ENCODE measurements at places on chromosomes 2 and 18. TPM values are rescaled to one million over a fixed set of nuclear protein-coding genes. Genes with fewer than 3 reads are reported as not detected.

GRCh38 chr2:88826399-88826798 lies 134.9 kb downstream of the RPIA start:
- DNase-seq: no peak

CRYBA2 gene
- polyA plus RNA-seq: not detected

- no peak for DNase-seq
Observed at GRCh38 chr2:157441072-157441454, 2.8 kb downstream of the CYTIP start.

NCKAP5 gene
- 5.5 TPM for polyA plus RNA-seq

DNA sequence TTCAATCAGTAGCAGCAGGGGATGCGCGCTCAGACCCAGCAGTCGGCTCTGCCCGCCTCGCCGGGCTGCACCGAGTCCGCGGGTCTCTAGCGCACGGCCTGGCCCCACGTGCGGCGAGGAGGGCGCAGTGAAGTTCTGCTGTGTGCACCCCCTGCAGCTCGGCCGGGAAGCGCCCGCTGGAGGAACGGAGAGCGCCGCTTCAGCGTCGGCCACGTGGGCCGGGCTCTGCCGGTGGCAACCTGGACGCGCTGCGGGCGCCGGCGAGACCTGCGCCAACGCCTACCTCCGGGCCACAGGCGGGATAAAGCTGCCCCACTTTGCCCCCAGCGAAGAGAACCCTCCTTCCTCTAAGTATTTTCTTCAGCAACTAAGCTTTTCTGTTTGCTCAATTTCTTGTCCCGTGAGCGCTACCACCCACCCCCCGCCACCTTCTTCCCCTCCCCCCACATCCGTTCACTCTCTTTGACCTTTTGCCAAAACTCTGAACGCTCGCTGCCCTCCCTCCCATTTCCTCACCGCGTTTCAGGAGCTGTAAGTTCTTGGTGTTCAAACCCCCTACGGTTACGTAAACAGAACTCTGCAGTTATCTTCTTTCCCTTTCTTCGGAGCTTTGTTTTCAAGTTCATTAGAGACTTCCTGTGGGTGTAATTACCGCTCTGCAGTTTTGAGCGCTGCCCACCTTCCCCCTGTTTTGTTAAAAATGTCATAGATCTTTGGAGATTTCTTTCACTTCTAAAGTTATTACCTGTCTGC lies 42.6 kb upstream of the EDAR start:
- DNase-seq: peak; percentile 45

DNA sequence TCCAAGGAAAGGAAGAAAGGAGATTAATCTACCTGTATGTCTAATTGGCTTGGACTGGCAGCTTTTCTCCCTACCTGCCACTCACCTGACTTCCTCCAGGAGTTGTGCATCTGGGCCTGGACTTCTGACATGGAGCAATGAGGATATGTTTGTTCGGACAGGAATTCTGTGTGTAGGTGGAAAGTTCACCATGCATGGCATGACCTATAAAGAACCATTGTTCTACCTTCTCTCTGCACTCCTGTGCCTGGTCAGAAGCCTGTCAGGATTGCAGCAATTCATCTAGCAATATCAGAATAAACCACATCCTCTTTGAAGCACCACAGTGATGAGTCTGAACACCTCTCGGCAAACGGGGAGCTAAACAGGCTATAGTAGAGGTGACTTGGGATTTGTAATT lies 20.8 kb downstream of the CCDC85A start:
- no peak for DNase-seq

FAM228B gene
- 4.7 TPM for polyA plus RNA-seq

CNGA3 gene
- not detected for polyA plus RNA-seq

DNA sequence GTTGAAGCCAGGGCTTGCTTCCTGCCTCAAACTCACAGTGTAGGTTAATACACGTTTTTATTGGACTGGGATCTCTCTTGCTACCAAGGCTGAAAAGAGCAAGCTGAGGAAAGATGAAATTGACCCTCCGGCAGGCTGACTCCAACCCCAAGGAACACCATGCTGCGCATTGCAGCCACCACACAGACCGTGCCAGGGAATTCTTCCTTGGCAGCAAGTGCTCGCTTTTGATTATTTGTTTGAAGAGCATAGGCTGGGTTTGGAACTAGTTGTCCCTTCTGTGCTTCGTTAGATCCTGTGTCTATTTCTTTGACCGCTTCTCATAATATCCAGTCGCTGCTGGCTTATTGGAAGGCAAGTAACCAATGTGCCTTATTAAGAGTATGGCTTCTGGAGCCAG lies 34.4 kb upstream of the DARS1 start:
- DNase-seq: no peak

HADHB gene
- polyA plus RNA-seq: 437 TPM

MOGAT1 gene
- 0.51 TPM for polyA plus RNA-seq

SIX3 gene
- polyA plus RNA-seq: not detected

RGPD8 gene
- polyA plus RNA-seq: 1.2 TPM

RGPD5 gene
- polyA plus RNA-seq: 2.2 TPM

ERLEC1 gene
- 34.6 TPM for polyA plus RNA-seq

DNA sequence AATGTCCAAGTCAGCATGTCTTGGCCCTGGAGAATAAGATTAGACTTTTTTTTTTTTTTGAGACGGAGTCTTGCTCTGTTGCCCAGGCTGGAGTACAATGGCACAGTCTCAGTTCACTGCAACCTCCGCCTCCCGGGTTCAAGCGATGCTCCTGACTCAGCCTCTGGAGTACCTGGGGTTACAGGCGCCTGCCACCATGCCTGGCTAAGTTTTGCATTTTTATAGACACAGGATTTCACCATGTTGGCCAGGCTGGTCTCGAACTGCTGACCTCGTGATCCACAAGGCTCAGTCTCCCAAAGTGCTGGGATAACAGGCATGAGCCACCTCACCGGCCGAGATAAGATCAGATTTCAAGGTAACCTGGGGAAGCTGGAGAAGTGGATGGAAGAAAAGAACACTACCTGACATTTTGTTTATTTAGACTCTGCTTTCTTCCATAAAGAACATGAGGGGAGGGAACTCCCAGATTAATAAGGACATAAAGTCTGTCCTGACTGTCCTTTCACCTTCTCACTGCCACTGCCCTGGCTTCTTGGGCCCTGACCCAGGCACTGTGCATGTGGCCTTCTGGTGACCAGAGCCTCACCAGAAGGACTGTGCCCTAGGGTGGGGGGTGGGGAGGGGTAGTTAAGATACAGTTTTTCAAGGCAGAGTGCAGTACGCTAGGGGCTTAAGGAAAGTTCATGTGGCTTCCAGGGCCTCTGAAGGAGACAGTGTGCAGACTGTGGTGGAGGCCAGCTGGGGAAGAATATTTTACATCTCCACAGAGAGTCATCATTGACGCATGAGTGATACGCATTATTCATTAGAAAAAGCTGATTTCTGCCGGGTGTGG lies 4.8 kb upstream of the IMPA2 start:
- no peak for DNase-seq

DNA sequence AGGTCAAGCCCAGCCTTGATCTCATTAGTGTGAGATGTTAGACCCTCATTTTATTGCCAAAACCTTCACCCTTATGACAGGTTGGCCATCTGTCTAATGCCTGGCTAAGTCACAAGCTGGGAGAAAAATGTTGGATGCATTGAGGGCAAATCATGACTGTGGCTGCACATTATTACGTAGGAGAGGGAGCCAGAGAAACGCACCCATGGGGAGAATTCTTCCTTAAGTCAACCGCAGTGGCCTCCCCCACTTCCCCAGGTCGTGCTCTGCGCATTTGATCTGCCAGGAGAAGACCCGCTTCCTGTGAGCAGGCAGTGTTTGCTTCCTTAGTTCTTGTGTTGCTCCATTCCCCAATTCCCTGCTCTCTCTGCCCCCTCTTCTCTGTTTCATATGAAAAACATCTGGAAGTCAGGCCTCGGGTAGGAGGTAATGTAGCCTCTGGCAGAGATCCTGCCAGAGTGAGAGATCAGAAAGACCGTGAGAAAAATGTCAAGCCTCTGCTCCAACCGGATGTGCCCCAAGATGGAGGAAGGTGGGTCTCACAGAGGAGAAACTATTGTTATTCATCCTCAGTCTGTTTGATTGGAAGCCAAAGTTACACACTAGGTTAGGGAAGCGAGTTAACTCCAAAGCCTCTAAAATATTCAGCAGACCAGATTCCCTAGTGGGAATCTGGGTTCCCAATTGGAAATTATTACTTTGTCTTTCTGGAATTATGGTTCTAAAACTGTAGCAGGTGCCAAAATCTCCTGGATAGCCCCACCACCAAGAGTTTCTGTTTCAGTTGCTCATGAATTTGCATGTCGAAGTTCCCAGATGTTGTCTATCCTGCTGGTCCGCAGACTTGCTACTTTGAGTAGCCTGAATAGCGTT lies 144.3 kb upstream of the PELI1 start:
- peak; percentile 50 for DNase-seq

DNA sequence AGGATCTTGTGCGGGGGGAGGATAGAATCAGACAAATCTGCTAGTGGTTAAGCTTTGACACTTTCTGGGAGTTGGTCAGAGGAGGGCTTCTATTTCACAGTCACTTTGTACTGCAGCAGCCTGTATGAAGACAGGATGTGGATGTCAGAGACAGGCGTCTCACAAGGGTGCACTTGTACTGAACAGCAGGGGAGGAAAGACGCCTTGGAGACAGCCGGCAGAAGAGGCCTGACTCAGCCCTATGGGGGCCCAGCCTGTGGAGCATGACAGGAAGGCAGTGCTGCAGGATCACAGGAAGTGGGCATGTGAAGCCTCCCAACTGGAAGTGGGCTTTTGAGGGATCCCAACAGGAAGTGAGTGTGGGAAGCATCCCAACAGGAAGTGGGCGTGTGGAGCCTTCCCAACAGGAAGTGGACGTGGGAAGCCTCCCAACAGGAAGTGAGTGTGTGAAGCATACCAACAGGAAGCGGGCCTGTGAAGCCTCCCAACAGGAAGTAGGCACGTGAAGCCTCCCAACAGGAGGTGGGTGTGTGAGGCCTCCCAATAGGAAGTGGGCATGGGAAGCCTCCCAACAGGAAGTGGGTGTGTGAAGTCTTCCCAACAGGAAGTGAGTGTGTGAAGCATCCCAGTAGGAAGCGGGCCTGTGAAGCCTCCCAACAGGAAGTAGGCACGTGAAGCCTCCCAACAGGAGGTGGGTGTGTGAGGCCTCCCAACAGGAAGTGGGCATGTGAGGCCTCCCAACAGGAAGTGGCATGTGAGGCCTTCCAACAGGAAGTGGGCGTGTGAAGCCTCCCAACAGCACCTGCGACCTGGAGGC lies 212.3 kb downstream of the SNTG2 start:
- no peak for DNase-seq

GRCh38 chr18:27954226-27954625 lies 222.7 kb downstream of the CDH2 start:
- DNase-seq: no peak

- DNase-seq: no peak
Observed at GRCh38 chr18:44802508-44802907, 121.8 kb downstream of the SETBP1 start.

RIT2 gene
- polyA plus RNA-seq: not detected

DNA sequence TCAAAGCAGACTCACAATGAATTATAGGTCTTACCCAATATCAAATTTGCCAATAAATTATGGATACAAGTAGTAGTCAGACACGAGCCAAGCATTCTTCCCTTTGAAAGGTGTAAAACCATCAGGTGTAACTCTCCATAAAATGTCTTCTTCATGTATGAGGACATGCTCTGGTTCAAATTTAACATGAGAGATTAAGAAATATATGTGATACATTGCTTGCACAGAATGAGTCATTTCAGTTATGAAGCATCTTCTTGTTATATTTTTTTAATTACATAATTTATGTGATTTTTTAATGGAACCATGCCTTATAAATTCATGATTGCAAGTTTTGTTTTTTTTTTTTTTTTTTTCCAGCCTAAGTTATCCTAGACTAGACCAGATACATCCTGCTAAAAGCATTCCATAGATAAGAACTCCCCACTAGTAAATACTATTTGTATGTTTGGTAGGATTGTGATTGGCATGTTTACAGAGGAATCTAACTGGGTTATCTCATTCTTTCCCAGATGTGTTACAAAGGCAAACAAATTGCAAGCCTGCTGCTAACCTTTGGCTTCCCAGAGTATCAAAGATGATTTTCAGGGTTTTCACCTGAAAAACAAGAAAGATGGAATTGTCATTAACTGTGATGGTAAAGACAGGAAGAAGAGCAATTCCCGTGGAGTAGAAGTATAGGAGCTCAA lies 621.9 kb downstream of the XIRP2 start:
- DNase-seq: no peak

RAB27B gene
- 0.03 TPM for polyA plus RNA-seq

GRCh38 chr2:95353613-95354468 lies 48.7 kb upstream of the FAHD2A start:
- no peak for DNase-seq

IL1RL1 gene
- 44.9 TPM for polyA plus RNA-seq

SGPP2 gene
- 1.3 TPM for polyA plus RNA-seq

- no peak for DNase-seq
Observed at GRCh38 chr2:191691898-191692297, 14.0 kb downstream of the NABP1 start.

- peak; percentile 5 for DNase-seq
Observed at GRCh38 chr18:65751155-65752085, 608 bp downstream of the CDH7 start.

GRCh38 chr2:17373741-17374140 lies 144.5 kb downstream of the RAD51AP2 start:
- no peak for DNase-seq

PLEKHH2 gene
- 1.4 TPM for polyA plus RNA-seq

DNA sequence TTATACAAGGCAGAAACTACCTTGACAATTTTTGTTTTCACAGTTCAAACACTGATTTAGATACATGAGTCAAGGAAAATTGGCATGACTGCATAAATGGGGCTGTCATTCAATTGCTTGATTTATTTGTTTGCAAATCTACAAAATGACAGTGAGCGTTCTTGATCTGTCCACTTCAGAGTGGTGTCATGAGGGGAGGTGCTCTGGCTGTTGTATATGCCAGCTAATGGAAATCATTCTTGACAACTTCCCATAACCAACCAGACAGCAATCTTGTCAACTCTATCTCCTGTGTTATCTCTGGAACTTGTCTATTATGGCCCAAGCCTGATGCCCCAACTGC lies 120.6 kb upstream of the UGP2 start:
- no peak for DNase-seq

TXNDC2 gene
- polyA plus RNA-seq: not detected

IL36G gene
- not detected for polyA plus RNA-seq

- peak; percentile 52 for DNase-seq
Observed at GRCh38 chr18:36580266-36580665, 248.5 kb downstream of the TPGS2 start.

GRCh38 chr2:30147196-30147714 lies 448 bp downstream of the YPEL5 start:
- peak; percentile 11 for DNase-seq

DNA sequence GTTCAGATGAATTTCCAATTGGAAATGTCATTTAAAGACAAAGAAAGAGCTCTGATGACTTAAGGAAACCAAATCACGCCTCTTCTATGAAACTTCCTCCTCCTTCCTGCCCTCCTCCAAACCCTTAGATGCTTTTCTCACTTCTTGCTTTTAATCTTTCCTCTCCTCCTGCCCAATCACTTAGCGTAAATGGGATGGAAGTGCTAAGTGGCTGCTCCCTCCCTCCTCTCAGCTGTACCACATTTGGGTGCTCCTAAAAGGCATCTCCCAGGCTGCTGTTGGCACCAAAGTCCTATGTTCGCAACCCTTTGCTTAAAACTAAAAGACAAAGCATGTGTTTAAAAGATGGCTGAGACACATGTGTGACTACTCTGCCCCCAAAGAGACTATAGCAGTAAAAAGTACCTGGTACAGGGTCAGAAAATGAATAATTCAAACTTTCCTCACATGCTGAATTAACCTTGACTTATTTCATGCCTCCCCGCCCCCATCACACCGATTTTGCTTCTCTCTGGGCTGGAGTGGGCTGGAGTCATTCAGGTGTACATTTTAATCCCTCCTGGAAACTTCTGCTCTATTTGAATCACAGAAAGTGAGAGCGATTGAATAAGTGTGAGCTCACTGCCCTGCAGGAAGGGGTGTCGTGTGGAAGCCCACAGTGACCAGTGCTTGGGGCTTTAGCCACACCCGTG lies 59.2 kb upstream of the KLF7 start:
- no peak for DNase-seq
